ENCODE measurements at places on chromosomes 13 and 19.

GRCh38 chr19:39469567-39469966 lies 11.1 kb upstream of the TIMM50 start:
- DNase-seq = no peak

DNA sequence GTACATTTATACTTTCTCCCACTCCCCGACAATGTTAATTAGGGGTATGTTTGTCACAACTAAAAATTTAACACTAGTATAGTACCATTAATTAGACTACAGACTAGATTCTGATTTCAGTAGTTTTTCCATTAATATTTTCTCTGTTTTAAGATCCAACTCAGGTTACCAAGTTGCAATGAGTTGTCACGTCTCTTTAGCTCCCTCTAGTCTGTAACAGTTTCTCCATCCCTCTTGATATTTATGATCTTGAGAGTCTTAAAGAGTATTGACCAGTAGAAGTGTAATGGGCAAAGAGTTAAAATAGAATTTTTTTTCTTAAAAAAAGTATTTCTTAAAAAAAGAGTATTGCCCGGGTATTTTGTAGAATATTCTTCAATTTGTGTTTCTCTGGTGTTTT lies 598.1 kb downstream of the TBC1D4 start:
- DNase-seq = no peak

GRCh38 chr19:10686193-10686592 lies 15.0 kb upstream of the QTRT1 start:
- no peak for DNase-seq

DNA sequence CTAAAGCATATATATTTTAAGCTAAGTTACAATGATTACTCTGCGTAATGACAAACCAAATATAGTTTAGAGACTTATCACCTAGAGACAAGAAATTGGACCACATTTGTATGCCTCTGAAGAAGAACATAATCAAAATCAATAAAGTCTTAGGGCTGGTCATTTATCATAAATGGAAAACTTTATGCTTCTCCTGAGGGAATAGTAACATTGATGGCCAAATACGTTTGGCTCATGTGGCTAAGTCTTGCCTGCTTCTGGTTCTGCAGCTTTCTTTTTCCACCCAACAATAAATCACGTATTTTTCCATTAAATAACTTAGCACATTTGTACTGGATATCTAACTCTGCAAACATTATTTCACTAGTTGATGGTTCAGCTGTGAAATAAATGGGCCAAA lies 458.4 kb downstream of the SLITRK1 start:
- DNase-seq = no peak

- DNase-seq = no peak
Observed at GRCh38 chr13:47696674-47697073, 304.4 kb downstream of the SUCLA2 start.

DNA sequence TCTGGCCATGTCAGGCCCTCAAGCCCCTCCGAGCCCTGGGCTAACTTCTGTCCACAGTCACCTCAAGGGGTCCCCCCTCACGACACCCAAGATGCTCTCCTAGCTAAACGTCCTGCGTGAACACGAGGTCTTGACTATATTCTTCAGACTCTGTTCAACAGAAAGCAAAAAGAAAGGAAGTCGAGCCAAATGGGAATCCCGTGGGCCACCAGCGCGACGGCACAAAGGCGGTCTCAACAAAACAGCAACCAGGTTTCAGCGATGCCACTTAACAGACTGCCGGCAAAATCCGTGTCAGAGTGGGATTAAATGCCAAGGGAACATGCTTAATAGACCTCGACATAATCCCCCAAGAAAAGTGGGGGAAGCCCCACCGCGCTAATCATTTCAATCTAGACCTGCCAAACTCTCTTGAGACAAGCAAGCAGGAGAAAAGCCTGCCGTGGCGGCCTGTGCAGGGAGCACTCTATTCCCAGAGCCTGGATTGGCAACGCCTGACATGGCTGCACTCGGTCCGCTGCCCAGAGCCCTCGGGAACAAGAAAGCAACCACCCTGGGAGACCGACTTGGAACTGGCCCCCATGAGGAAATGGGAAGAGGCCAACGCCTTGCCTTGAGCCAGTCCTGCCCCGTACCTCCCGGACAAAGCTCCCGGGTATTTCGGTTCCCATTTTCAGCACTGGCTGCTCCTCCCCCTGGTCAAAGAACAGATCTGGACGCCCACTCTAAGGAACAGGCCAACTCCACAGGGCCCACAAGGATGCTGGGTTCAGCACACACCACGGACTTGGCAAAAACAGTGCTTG lies 16.0 kb downstream of the ZC3H4 start:
- no peak for DNase-seq

GRCh38 chr19:28289295-28290063 lies 923.5 kb downstream of the UQCRFS1 start:
- peak; percentile 86 for DNase-seq

DNA sequence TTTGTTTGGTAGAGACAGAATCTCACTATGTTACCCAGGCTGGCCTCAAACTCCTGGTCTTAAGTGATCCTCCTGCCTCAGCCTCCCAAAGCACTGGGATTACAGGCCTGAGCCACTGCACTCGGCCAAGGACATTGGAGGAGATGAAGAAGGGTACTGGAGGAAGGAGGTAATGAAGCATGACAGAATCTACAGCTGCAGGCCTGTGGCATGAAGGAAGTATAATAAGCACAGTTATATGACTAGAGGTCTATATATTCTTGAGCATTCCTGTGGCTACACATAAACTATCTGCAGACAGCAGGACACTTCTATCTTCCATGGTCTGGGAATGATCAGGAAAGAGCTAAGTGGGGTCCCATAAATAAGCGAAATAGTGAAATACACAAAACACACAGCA lies 18.2 kb downstream of the ZNF565 start:
- no peak for DNase-seq

DNA sequence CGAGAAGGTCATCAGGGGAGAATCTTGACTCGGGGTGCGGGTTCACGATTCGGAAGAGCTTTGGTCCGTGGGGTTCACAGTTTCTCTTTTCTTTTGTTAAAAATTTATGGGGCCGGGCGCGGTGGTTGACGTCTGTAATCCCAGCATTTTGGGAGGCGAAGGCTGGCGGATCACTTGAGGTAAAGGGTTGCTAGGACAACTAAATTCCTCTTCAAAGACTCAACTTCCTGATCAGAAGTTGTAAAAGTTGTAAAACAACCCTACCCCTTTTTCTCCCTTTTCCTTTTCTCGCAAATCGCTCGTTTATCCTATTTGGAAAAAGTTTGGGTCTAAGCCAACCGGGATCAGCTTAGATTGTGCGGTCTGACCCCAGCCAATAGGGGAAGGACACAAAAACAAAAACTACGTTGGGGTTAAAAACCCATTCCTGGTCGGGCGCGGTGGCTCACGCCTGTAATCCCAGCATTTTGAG lies 673 bp downstream of the ZNF486 start:
- no peak for DNase-seq

GRCh38 chr19:56654151-56654550 lies 11.2 kb downstream of the SMIM17 start:
- no peak for DNase-seq

GRCh38 chr13:40096357-40096901 lies 441.0 kb downstream of the COG6 start:
- DNase-seq = no peak

GRCh38 chr13:47120282-47120681 lies 223.4 kb upstream of the HTR2A start:
- DNase-seq = no peak

- DNase-seq = no peak
Observed at GRCh38 chr19:5894704-5895349, 8.8 kb downstream of the NDUFA11 start.

DNA sequence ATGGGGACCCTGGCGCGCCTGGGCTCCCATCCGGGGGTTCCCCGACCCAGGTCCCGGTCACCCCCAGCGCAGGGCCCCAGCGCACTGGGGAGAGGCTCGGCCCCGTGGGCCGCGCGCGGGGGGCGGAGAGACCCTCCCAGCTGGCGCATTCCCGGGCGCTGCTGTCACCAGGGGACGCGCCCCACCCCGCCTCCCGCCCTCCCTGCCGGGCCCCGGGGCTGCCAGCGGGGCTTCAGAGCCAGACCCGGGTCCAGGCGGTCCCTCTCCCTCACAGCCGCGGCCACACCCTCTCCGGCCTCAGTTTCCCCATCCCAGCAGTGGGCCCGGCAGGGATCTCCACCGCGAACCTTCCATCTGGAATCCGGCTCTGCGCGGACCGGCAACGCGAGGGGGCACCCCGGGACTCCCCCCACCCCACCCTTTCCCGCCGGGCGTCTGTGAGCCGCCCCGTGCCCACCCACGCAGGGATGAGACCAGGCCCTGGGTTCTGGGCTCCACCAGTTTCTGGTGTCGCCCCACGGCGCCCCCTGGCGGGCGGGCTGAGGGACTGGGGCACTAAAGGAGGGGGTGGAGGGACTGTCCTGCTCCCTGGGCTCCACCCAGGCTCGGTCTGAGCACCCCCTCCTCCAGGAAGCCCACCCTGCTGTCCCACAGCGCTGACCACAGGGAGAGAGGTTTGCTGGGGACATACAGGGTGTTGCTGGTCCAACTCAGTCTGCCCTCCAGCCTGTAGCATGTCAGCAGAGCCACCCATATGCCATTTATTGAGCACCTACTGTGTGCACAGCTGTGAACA lies 878 bp upstream of the ADAMTSL5 start:
- DNase-seq = peak; percentile 76

- DNase-seq = no peak
Observed at GRCh38 chr13:109699628-109700071, 86.7 kb downstream of the IRS2 start.

DNA sequence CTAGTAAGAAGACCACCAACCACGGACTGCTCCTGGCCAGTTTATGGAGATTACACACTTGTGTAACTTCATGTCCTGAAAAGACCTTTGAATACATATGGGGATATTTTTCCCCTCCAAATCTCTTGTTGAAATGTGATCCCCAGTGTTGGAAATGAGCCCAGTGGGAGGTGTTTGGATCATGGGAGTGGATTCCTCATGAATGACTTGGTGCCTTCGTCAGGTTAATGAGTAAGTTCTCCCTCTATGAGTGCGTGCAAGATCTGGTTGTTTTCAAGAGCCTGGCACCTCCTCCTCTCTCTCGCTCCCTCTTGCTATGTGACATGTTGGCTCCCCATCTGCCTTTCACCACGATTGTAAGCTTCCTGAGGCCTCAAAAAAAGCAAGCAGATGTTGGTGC lies 769.0 kb upstream of the SLITRK1 start:
- DNase-seq = peak; percentile 5

GRCh38 chr19:43751466-43752220 lies 3.1 kb downstream of the SMG9 start:
- DNase-seq = no peak

- peak; percentile 11 for DNase-seq
Observed at GRCh38 chr13:41960211-41960636, 685 bp downstream of the VWA8 start.

- no peak for DNase-seq
Observed at GRCh38 chr13:113196970-113197737, 11.3 kb downstream of the PCID2 start.

DNA sequence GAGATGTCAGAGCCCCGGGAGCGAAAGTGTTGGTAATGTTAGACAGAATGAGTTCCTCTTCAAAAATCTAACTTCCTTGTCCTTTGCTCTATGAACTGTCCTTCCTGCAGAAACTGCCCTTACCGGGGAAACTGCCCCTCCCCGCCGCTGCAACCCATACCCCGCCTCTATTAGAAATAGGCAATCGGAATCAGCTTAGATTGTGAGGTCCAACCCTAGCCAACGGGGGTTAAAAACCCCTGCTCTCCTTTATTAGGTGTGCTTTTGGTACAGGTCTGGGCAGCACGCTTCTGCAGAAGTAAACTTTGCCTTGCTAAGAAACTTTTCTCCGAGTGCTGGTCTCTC lies 11.5 kb upstream of the CAPNS1 start:
- no peak for DNase-seq

DNA sequence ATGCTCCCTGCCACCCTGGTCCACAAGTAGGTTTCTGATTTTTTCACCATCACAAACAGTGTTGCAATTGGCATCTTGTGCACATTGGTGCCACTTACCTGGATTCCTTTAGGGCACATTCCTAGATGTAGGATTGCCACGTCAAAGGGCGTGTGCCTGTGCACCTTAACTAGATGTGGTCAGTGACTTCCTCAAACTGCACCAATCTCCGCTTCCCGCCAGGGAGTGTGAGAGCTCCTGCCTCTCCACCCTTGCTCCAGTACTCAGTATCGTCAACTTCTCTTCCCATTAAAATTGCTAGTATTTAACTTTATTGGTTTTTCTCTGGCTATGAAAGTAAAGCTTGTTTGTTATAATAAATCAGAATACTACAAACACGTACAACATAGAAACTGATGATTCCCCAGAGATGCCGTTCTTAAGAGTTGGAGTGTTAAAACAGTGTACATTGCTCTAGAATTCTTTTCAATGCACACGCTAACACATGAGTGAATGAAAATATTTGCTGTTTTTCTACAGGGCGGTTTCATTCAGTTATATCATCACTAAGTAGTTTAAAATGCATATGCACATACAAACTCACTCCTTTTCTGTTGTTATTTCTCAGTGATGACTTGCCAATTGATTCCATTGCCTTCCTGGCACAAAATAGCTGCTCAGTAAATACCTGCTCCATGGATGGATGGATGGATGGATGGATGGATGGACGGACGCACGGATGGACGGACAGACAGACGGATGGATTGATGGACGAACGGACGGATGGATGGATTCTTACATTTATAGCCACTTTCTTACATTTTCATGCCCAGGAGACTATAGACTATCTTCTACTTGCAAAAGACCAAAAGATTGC lies 23.4 kb downstream of the CCNE1 start:
- DNase-seq = no peak

GRCh38 chr13:113938716-113939115 lies 35.2 kb downstream of the C13orf46 start:
- DNase-seq = no peak

DNA sequence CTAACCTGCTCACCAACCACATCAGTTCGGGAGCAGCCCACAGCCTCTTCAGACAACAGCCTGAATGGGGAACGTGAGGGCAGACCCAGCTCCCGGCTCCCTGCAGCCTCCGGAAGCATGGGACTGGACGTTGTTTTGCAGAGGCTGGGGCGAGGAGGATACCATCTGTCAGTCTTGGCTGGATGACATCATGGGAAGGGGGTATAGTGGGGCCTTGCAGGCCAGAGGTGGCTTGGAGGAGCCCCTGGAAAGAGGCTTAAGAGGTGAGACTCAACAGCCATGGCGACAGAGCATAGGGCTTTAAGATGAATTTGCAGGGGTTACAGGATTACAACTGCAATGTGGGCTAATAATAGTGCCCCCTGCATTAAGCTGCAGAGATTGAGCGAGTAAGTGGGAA lies 1.5 kb downstream of the FXYD3 start:
- DNase-seq = no peak

DNA sequence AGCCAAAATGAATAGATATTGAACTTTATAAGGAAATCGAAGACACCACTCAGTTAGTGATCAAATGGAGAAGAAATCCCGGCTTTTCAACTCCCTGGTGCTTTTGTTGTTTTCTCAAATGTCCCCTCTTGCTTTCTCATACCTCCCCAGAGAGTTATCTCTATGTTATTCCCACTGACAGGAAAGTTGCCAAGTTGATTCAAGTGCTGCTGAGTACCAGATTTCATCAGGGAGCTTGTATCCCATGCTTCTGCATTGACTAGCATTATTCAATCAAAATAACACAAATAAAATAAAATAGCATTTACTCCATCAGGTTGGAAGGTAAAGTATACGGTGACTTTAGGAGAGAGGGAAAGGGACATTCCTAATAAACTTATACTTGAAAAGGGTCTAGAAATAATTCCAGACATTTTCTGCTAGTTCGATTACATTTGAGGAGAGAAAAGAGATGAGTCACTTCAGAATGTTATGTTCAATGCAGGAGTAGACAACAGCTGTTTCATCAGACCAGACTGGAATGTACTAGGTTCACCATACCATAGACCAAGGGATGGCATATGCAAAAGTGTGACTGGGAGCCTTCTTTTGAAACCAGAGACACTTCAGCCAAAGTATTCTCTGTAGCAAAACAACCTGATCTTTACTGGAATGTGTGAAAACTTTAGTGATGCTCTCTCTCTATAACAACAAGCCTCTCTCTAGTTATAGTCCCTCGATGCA lies 397.8 kb downstream of the FGF14 start:
- DNase-seq = no peak
